ENCODE measurements at places on chromosomes 13 and 19.

GRCh38 chr19:29695765-29696564 lies 19.1 kb downstream of the C19orf12 start:
- DNase-seq: no peak

GRCh38 chr13:99380921-99381645 lies 73.9 kb upstream of the GPR183 start:
- no peak for DNase-seq

GRCh38 chr19:33606556-33606955 lies 15.2 kb upstream of the CHST8 start:
- no peak for DNase-seq

GRCh38 chr13:33956346-33956745 lies 138.4 kb downstream of the RFC3 start:
- DNase-seq: no peak

- DNase-seq: no peak
Observed at GRCh38 chr13:43564952-43565351, 221.8 kb downstream of the ENOX1 start.

Data from GM19239 (cell line).